ENCODE measurements at places on chromosomes 3 and 15. TPM values are rescaled to one million over a fixed set of nuclear protein-coding genes. Genes with fewer than 3 reads are reported as not detected.

The SPG21 gene
- total RNA-seq: 66.3 TPM

DNA sequence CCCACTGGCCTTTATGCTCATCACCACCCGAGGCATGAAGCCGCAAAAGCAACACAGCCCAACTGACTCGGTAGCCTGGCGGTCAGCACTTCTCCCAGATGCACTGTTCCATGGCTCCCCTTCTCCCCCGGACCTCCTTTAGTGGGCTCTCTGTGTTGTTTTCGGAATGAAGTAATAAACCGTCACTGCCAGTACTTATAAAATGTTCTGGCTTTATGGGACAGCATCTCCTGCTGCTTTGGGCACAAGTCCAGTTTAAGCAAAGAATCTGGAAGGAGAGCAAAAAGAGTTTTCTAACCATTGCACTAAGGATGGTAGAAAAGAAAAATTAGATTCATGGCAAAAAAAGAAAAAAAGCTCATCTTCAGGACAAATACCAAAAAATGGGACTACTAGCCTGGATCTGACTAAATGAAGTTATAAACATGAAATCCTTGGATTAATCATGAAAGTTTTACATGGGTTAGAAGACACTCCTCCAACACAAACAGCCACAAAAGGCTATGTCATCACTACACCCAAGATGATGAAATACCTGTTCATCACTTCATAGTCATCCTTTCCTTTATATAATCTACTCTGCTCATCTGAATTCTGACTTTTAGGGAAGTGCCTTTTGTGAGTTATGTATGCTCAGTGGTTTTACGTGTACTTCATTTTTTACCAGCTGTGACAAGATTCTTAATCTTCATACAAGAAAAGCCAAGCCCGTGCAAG is 89.5 kb upstream of the UBE2E2 start:
- H3K4me3 ChIP-seq: 0 out of 2 replicates have a peak overlapping the region, but pooled peaks have one; percentile 20
- peaks cover 7% of the 10 kb centered on the region for H3K4me1 ChIP-seq
- peaks cover 55% of the 10 kb centered on the region for H3K27me3 ChIP-seq
- H3K36me3 ChIP-seq: no peaks in the 10 kb centered on the region
- peak; percentile 71 for DNase-seq
- no peak overlapping the region for H3K27ac ChIP-seq

The DMXL2 gene
- total RNA-seq: 17.6 TPM

DNA sequence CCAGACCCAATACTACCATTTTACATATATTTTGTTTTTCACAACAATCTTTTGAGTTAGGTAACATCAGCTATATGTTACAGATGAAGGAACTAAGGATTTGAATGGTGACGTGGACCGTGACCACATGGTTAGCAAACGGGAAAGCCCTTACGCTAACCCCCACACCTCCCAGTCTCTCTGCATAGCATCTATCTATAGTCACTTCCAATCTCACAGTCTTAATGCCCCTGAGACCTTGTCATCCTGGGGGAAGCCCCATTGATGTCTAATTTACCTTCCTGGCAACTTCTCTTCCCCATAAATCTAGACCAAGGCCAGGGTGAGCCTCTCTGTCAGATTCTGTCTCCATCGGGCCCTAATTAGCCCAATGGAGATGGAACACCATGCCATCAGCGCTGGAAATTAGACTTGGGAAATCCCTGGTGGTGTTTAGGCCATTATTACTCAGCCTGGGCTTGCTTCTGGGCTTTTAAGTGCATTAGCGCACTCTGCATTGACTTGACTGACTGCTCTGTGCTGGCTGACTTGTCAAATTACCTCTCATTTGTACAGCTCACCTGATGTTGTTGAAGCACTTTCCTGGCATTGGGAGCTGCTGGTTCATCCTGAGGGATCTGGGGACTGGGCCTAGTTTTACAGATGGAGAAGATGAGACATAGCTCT is 34.0 kb upstream of the SH3GL3 start:
- no peak overlapping the region for H3K27ac ChIP-seq
- H3K4me3 ChIP-seq: no peak overlapping the region
- no peaks in the 10 kb centered on the region for H3K27me3 ChIP-seq
- DNase-seq: no peak
- H3K36me3 ChIP-seq: no peaks in the 10 kb centered on the region

DNA sequence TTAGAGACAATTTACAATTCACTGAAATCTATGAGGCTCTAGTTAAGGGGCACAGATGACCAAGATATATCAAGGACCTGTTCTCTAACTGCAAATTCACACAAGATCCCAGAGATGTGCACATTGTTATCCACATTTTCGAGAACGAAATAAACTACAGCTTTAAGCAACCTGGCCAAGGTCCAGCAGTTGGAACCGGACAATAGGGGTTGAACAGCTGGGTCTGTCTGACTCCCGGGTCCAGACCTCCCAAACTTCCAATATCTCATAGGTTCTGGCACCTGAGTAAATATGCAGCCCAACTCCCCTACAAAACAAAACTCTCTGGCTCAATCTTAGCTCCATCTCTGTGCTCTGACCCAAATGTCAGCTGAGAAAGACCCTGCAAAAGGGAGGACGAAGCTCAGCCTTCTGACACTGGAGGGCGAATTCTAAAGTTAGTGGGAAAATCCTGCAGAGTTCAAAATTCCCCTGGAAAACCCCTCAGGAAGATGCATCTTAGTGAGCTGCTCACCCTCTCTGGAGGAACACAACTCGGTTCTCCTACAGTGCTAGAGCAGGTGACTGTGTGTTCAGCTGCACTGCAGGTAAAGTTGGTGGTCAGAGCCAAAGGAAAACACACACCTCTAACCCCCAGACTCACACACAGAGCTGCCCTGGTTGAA is 14.2 kb upstream of the SPATA12 start:
- no peaks in the 10 kb centered on the region for H3K27me3 ChIP-seq
- H3K4me1 ChIP-seq: 0 out of 2 replicates have a peak, but pooled peaks cover 10% of the 10 kb centered on the region
- DNase-seq: no peak
- H3K36me3 ChIP-seq: no peaks in the 10 kb centered on the region
- no peak overlapping the region for H3K27ac ChIP-seq
- no peak overlapping the region for H3K4me3 ChIP-seq

- H3K27ac ChIP-seq: no peak overlapping the region
- no peaks in the 10 kb centered on the region for H3K4me1 ChIP-seq
- peaks cover 6% of the 10 kb centered on the region for H3K27me3 ChIP-seq
- no peak overlapping the region for H3K4me3 ChIP-seq
- no peaks in the 10 kb centered on the region for H3K36me3 ChIP-seq
- DNase-seq: no peak
Observed at GRCh38 chr3:169905404-169905803, 6.0 kb upstream of the SAMD7 start.

- H3K27ac ChIP-seq: peak overlapping the region; percentile 84
- H3K4me1 ChIP-seq: peaks cover 63% of the 10 kb centered on the region
- H3K4me3 ChIP-seq: peak overlapping the region; percentile 29
- H3K27me3 ChIP-seq: no peaks in the 10 kb centered on the region
- no peaks in the 10 kb centered on the region for H3K36me3 ChIP-seq
Observed at GRCh38 chr15:51846463-51847230, 17.2 kb downstream of the TMOD3 start.

The SH3GL3 gene
- not detected for total RNA-seq

GRCh38 chr3:136835813-136836510 is 17.0 kb downstream of the SLC35G2 start:
- peak; percentile 44 for DNase-seq
- no peak overlapping the region for H3K4me3 ChIP-seq
- peak overlapping the region; percentile 4 for H3K27ac ChIP-seq
- H3K36me3 ChIP-seq: no peaks in the 10 kb centered on the region

- no peaks in the 10 kb centered on the region for H3K36me3 ChIP-seq
- H3K27me3 ChIP-seq: no peaks in the 10 kb centered on the region
- DNase-seq: no peak
- no peak overlapping the region for H3K27ac ChIP-seq
- no peak overlapping the region for H3K4me3 ChIP-seq
Observed at GRCh38 chr15:62641825-62642224, 400.7 kb upstream of the TPM1 start.

DNA sequence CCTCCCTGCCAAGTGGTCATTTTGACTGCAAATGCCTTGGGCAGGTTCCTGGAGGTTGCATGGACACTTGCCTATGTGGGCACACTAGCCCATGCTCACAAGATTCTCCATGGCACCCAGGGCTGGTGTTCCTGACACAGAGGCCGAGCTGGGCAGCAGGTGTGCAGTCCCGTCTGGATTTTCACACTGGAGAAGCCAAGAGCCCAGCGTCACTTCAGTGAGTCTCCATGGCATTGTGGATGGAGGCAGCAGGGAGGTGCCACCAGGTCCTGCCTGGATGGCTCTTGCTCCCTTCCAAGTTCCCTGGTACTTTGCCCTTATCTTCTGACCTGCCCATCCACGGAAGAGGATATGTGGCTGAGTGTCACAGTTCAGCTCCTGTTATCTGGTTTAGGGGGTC is 63.7 kb upstream of the PLCL2 start:
- H3K27ac ChIP-seq: no peak overlapping the region
- H3K27me3 ChIP-seq: no peaks in the 10 kb centered on the region
- no peak overlapping the region for H3K4me3 ChIP-seq
- no peak for DNase-seq
- H3K4me1 ChIP-seq: no peaks in the 10 kb centered on the region

DNA sequence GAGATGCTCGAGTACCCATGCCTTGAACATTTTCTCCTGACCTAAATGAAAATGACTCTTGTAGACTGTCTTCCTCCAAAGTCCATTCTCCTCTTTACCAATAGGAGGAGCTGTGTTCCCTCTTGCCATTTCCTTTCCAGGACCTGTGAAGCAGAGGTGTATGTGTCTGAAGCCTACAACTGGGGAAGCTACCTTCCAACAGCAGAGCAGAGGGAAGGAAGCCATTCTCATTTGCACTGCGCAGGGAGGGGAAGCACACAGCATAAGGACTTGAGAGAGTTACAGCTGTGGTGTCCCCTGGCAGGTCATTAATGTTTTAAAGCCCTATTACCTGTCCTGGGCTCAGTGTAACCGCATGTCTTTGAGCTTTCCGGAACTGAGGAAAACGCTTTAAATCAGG is 38.7 kb downstream of the HSPBAP1 start:
- peaks cover 8% of the 10 kb centered on the region for H3K4me1 ChIP-seq
- H3K27me3 ChIP-seq: no peaks in the 10 kb centered on the region
- H3K36me3 ChIP-seq: no peaks in the 10 kb centered on the region
- peak; percentile 60 for DNase-seq
- no peak overlapping the region for H3K4me3 ChIP-seq
- H3K27ac ChIP-seq: no peak overlapping the region

- H3K4me1 ChIP-seq: no peaks in the 10 kb centered on the region
- no peak for DNase-seq
- no peaks in the 10 kb centered on the region for H3K27me3 ChIP-seq
- no peak overlapping the region for H3K27ac ChIP-seq
- no peaks in the 10 kb centered on the region for H3K36me3 ChIP-seq
Observed at GRCh38 chr15:100002086-100002620, 268.9 kb upstream of the LYSMD4 start.

DNA sequence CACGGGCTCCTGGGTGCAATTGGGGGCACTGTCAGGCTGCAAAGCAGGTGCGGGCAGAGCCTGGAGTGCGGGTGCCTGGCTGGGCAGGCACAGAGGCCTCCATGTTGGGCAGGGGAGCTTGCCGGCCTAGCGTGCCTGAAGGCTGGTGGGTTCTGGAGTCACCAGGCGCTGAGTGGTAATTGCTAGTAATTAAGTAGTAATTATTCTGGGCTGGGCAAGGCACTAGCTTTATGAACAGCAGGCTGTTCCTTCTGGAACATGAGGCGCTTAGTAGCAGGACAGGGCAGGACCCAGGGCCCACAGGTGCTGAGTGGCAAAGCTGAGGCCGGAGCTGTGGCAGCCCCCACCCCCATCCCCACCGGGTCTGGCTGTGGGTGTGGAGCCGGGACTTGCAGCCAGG is 25.3 kb downstream of the PLXNA1 start:
- no peak overlapping the region for H3K4me3 ChIP-seq
- DNase-seq: no peak
- no peaks in the 10 kb centered on the region for H3K27me3 ChIP-seq
- peaks cover 8% of the 10 kb centered on the region for H3K4me1 ChIP-seq
- peaks cover 4% of the 10 kb centered on the region for H3K36me3 ChIP-seq
- no peak overlapping the region for H3K27ac ChIP-seq

The OCA2 gene
- not detected for total RNA-seq

- H3K4me3 ChIP-seq: peak overlapping the region; percentile 44
- peak overlapping the region; percentile 20 for H3K27ac ChIP-seq
- H3K27me3 ChIP-seq: no peaks in the 10 kb centered on the region
- DNase-seq: peak; percentile 50
- H3K4me1 ChIP-seq: peaks cover 23% of the 10 kb centered on the region
- H3K36me3 ChIP-seq: no peaks in the 10 kb centered on the region
Observed at GRCh38 chr15:51731549-51732267, 5.7 kb downstream of the LYSMD2 start.

DNA sequence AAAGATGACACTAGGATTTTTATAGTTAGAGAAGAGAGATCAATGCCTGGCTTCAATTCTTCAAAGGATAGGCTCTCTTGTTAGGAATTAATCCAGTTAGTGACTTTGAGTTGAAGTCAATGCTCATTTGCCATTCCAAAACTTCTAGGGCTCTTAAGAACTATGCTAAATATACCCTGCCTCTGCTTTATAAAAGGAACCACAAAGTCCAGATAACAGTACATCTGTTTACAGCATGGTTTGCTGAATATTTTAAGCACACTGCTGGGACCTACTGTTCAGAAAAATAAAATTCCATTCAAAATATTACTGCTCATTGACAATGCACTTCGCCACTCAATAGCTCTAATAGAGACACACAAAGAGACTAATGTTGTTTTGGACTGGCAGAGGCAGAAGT is 786.6 kb upstream of the DPPA4 start:
- H3K27ac ChIP-seq: no peak overlapping the region
- no peaks in the 10 kb centered on the region for H3K36me3 ChIP-seq
- H3K27me3 ChIP-seq: no peaks in the 10 kb centered on the region
- no peaks in the 10 kb centered on the region for H3K4me1 ChIP-seq
- no peak for DNase-seq

GRCh38 chr3:30576946-30577345 is 29.5 kb upstream of the TGFBR2 start:
- H3K27me3 ChIP-seq: no peaks in the 10 kb centered on the region
- H3K4me1 ChIP-seq: peaks cover 27% of the 10 kb centered on the region
- H3K4me3 ChIP-seq: no peak overlapping the region

DNA sequence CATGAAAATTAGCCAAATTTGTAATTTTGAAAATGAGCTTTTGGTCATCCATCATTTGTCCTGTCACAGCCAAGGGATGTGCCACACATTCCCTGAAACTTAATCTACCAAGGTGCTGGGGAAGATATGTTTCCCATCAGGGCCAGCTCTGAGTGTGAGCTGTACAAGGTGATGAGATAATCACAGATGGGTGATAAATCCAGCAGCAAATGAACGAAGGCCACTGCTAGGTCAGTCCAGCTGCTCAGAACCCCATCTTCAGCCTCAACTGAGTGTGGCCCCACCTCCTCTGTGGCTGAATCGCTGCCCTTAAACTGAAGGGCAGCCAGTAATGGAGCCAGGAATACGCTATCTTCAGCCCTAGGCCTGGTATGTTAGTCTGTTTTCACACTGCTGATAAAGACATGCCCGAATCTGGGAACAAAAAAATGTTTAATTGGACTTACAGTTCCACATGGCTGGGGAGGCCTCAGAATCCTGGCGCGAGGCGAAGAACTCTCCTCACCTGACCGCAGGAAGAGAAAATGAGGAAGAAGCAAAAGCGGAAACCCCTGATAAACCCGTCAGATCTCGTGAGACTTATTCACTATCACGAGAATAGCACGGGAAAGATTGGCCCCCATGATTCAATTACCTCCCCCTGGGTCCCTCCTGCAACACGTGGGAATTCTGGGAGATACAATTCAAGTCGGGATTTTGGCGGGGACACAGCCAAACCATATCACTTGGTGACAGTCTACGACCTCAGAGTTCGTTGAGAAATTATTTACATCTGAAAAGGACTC is 553.0 kb downstream of the NTRK3 start:
- H3K27me3 ChIP-seq: peaks cover 7% of the 10 kb centered on the region
- no peak overlapping the region for H3K27ac ChIP-seq
- DNase-seq: no peak
- H3K4me3 ChIP-seq: no peak overlapping the region
- H3K36me3 ChIP-seq: no peaks in the 10 kb centered on the region
